ENCODE measurements at places on chromosomes 16 and 17.

GRCh38 chr16:25228372-25228771 lies 11.6 kb downstream of the AQP8 start:
- peak; percentile 47 for DNase-seq

GRCh38 chr16:60064026-60064425 lies 1329.9 kb upstream of the GOT2 start:
- DNase-seq = no peak

GRCh38 chr17:16085066-16085699 lies 85.6 kb downstream of the TTC19 start:
- DNase-seq = no peak

DNA sequence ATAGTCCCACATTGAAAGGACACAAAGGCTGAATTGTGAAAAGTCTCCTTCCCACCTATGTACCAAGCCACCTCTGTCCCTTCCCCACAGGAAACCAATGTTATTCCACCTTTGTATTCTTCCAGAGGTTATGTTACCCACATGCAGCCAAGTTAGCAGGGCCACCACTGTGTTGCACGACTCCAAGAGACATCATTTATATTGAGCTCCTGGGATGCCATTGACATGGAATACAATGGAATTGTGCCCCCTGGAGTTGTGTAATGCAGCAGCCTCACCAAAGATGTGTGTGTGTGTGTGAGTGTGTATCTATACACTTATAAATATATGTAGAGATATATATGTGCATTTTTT lies 21.6 kb upstream of the MSI2 start:
- peak; percentile 17 for DNase-seq

DNA sequence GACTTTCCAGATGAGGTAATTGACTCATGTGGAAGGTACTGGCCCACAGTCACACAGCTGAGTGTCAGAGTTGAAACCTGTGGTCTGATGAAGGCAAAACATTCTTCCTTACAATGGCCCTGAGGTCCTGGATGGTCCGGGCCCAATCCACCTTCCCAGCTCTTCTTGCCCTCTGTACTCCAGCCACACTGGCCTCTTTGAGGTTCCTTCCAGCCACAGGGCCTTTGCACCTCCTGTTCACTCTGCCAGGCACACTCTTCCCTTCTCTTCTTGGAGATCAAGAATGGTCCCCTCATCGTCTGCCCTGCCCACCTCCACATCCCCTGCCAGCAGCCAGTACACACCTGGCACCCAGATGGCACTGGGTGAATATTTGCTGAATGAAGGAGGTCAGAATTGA lies 6.5 kb upstream of the PEMT start:
- DNase-seq = no peak

DNA sequence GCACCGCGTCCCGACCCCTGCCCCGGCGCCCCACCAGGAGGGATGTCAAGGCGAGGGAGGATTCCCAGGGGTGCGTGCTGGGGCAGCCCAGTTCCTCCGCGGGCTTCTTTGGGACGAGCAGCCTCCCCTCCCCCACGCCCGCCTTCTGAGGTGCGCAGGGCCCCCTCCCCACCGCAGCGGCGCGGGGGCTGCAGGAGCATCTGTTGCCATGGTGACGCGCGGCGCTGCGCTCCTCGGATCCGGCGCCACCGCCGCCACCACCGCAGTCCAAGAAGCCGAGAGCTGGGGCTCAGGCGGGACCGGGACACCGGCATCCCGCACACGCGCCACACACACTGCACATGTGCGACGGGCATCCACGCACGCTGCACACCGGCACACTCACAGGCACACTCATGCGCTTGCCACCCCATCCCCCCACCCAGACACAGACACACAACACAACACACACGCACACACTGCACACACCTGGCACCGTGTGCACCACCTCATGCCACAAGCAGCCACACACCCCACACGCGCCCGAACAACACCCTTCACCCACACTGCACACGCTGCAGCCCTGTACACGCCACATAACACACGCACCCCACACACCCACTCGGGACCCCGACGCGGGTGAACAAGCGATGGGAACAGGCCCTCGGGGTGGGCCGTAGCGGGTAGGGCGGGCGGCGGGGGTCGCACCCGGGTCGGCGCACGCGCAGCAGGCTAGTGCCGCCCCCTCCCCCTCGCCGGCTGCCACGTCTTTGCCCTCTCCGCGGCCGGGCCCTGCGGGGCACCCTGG lies 17.0 kb downstream of the ENPP7 start:
- DNase-seq = no peak

GRCh38 chr16:84864326-84864955 lies 44.7 kb downstream of the CRISPLD2 start:
- no peak for DNase-seq

- DNase-seq = no peak
Measured at GRCh38 chr17:14361945-14362508, 61.1 kb downstream of the HS3ST3B1 start.

GRCh38 chr16:80447241-80447640 lies 93.6 kb upstream of the DYNLRB2 start:
- DNase-seq = no peak

DNA sequence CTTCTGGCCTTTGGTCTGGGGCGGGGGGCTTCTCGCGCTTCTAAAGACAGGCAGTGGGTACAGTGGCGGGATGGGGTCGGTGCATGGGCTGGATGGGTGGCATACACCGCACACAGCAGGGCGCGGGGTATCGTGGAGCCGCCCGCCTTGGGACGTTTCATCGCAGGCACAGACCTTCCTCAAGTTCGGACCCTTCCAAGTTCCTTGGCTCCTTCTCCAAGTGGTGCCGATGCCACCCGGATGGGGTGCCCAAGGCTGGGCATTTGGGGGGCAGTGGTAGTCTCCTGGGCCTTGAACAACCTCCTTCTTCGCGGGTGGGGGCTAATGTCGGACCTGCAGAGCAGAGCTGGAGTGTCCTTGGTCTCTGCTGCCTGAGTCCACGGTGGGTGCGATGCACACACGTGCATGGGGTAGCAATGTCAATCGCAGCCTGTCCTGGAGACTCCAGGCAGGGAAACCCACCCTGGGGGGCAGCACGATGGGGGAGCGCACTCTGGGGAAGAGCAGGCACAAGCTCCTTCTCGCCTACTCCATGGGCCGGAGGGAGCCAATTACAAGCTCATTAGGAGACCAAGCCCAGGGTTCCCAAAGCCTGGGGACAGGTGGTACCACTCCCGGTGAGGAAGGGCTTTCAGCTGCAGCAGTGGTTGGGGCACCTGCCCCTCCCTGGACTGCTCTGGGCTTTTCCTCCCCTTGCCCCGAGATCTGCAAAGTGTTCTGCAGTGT lies 686 bp upstream of the MTSS2 start:
- DNase-seq = no peak

Measured in islet precursor cell (in vitro differentiated cells).